ENCODE measurements at places on chromosomes 12 and 14.

DNA sequence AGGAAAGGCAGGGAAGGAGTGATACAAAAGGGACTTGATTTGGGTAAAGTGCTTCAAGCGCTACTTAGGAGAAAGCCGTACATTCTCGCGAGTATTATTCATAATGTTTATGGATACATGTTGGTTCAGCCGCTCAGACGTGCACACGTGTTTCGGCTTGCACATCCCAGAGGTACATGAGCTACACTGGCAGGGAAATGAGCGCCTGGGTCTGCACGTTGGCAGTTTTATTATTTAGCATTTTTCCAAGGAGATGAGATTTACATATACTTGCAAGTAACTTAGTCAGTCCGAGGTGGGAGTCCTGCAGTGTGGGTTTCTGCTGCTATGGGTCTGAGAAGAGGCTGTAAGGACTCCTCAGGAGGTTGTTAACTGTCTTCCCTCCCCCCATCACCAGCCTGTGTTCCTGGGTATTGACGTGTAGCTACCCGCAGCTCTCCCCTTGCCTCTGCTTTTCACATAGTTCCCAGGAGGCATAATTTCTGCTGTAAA, 1.5 kb downstream of the PRKCH start:
- no peak for DNase-seq

GRCh38 chr12:69688471-69689427, 10.4 kb downstream of the BEST3 start:
- DNase-seq = no peak

GRCh38 chr12:19792028-19792427, 352.7 kb downstream of the AEBP2 start:
- DNase-seq = no peak

DNA sequence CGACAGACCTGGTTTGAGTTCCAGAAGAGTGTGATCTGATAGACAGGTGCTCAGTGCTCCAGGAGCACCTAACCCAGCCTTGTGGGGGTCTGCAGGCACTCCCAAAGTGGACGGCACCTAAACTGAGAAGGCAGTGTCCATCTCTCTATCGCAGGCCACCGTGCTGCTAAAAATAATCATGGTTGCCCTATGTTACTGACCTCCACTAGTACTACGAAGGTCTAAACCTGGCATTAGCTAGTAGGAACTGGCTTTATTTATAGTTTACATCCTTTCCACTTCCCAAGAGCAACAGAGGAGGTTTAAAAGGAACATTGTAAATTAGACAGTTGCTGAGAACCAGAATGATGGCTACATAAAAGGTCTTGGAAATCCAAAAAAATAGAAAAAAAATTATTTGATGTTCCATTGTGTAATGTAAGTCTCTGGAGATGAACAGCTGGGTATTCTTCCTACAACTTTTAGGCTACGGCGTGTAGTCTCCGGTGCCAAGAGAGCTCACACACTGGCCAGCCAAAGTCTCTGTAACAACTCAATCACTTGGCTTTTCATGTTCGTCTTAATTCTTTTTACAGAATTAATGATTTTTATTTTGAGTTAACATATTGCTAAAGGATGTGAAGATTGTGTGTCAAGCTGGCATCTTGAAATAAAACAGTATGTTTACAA, 27.3 kb downstream of the PPFIBP1 start:
- DNase-seq = no peak

DNA sequence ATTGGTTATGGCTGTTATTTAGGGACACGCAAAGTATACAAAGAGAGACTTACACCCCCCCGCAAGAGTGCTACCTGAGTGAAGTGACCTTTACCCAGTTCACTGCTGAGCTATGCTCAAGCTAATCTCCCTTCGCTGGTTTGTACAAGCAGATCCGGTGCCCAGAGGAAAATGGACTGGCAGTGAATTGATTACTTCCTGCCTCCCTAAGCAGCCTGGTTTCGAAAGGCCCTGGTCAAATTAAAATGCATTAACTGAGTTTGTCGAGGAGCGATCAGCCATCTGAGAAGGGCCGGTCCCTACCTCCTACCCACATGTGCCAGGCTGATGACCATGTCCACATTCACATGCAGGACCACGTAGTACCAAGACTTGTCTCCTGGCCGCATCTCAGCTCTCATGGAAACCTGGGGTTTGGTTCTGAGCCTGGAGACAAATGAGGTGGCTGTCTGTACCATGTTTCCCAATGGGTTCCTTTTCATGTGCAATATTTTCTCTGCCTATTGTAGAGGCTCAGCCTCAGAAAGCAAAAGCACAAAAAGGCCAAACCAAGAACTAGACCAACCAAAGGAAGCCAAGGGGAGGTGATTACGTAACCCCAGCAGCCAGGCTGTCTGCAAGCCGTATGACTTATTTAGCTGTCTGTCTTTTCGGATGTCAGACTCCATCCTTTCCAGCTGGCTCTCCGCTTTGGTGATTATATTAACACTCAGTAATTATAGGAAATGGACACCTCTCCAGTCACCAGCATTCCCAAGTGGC, 284.7 kb upstream of the PWP1 start:
- no peak for DNase-seq

- DNase-seq = no peak
These were observed 139.1 kb downstream of the TMTC1 start for GRCh38 chr12:29644536-29645162.

GRCh38 chr14:82488473-82488872, 954.8 kb upstream of the SEL1L start:
- DNase-seq = no peak

GRCh38 chr12:22100958-22101748, 55.1 kb downstream of the CMAS start:
- DNase-seq = no peak

DNA sequence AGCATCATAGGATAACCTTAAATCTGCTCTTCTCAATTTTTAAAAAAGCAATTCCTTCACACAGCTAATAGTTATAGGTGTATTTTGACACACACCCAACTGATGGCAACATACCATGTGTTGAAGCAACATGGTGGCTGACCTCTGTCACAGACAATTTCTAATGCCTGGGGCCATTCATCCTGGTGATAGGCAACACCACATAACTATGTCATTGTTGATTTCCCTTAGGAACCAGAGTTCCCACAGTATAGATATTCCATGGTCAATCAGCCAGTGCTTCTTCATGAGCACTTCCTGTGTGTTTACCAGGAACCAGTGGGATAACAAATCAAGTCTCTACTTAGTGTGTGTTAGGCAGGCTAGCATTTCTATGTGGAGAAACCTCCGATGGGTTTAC, 88.3 kb downstream of the FIGNL2 start:
- DNase-seq = no peak

DNA sequence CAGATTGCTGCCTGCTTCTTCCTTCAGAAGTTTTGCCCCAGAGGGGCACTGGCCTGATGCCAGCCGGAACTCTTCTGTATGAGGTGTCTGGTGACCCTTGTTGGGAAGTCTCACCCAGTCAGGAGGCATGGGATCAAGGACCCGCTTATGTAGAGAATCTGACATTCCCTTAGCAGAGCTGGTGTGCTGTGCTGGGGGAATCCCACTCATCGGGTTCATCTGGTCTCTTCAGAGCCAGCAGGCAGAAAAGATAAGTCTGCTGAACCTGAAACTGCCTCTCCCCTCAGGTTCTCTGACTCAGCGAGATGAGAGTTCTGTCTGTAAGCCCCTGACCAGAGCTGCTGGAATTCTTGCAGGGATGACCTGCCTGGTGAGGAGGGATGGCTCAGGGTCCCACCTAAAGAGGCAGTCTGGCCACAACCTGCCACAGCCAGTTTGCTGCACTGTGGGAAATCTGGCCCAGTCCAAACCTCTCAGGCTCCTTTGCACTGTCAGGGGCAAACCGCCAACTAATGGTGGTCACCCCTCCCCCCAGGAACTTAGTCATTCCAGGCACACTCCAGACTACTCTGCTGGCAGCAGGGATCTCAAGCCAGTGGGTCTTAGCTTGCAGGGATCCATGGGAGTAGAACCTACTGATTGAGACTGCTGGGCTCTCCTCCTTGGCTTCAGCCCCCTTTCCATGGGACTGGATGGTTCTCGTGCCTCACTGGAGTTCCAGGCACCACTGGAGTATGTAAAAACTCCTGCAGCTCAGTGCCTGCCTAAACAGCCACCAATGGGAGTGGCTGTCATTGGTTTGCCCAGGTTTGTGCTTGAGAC, 4.1 kb downstream of the CLEC2D start:
- DNase-seq = peak; percentile 5

DNA sequence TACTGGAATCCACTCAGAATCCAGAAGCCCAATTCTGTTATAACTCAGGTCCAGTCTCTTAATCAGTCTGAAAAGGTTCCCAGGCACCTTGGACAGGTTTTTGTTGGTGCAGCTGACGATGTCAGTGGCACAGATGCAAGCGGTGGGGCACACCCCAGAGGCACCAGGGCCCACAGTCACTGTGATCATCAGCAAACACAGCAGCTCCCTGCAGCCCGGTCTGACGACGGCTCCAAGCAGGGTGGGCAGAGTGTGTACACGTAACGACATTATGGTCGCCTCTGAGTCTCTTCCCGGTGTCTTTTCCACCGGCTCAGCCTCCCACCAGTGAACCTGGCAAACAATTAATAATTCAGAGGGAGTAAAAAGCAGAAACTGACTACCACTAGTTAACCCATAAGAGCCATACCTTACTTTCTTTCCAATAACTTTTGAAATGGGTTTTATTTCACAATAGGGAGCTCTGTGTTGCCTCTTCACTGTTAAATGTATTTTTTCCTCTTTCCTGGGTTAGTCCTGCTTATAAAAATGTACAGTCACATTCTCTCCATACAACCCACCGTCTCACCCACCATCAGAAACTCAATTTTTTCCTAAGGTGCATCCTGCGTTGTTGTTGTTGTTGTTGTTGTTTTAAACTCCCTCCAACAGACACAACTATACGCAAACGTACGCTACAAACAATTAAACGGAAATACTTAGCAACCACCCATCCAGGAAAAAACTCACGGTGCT, 521 bp upstream of the PCED1B start:
- DNase-seq = no peak

DNA sequence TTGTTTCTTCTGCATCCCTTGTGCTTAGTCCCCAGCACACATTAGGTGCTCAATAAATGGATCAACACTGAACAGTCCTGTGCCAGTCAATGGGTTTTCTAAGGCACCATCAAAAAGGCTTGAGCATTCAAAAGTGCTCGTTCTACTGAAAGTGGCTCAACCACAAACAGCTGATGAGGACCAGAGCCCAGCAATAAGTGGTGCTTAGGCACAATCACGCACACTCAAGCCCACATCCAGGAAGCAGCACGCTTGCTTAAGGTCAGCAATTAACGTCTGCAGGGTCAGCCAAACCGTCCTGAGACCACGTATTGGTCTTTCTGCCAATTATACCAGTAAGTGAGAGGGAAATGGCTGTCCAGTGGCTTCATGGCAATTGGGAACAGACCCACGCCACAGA, 56.5 kb downstream of the PRIMA1 start:
- DNase-seq = no peak

DNA sequence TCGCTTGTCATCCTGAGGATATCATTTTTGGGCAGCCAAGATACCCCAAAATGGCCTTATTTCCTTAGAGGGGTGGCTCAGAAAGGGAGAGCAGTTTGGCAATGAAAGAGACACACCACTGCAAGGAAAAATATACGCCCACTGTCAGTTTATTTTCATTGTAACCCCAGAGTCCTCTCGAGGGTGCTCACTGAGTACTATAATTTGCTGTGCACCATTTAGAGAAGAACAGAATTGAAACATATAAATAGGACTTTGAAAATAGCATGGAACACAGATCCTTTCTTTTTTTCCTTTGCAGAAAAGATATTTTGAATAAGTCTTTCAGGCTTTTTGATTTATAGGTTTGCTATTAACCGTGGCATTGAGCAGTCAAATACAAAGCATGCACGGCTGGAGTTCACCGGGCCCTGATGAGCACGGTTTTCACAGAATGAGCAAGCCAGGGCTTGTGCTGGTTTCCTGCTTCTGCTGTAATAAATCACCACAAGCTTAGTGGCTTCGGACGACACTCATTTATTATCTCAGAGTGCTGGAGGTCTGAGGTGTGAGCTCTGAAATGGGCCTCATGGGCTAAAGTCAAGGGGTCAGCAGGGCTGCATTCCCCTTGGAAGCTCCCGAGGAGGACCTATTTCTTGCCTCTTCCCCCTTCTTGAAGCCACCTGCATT, 152.3 kb downstream of the ZNF664 start:
- DNase-seq = no peak

- no peak for DNase-seq
These were observed 3.0 kb downstream of the NUAK1 start for GRCh38 chr12:106135781-106136180.

DNA sequence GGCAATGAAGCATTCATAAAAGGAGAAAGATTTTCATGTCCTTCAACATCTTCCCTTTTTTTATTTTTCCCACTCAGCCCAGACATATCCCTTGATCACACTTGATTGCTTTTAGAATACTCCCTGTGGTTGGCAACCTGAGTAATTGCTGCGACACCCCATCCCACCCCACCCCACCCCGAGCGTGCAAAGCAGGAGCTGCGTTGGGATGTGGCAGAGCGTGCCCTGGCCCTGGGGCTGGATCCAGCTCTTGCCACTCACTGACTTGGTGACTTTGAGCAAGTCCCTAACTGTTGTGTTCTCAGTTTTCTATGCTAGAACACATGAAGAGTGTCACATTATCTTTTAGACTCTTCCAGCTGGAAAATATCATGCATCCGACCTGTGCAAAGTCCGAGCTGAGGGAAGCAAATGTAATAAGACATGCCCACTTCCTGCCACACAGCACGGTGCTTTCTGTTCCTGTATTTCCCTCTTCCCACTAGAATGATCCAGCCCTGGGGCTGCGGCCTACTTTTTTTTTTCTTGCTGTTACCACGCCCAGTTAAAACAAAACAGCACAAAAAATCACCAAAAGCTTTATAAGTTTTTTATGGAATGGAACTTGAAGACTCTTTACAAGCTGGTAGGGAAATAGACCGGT, 4.0 kb downstream of the ASCL4 start:
- no peak for DNase-seq

GRCh38 chr14:89624500-89625156, 207.6 kb upstream of the FOXN3 start:
- no peak for DNase-seq

GRCh38 chr12:53224897-53225634, 6.9 kb downstream of the RARG start:
- DNase-seq = no peak

DNA sequence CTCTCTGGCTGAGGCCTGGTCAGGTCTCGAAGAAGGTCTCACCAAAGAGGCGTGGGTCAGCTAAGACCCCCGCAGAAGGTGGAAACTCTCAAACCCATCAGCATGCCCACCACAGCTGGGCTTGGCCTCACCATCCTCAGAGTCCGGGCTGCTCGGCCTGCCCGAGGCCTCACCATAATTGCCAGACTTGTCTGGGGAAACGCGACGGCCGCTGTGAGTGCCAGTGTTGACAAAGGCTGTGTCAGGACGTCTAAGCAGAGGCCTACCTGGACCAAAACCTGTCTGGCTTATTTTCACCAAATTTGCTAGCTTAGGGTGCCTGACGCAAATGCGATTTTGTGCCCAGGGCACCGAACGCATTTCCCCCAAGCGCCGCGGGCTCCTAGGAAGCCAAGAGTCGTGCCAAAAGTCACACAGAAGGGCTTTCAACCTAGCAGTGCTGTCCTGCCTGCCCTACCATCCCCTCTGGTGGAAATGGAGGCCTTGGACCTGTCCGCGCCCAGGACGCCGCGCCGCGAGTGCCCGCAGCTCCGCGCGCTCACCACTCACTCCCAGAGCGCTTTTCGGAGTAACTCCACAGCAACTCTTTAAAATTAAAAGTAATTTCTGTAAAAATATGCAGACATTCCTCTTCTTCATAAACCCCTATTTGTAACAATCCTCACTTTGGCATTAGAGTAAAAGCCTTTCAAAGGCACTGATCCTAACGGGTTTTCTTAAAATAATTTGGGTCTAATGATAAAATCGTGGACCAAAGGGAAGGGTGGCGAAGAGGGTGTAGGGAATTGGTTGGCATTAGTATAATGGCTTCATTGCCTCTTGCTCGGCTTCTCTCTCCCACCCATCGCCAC, 1.2 kb upstream of the ALX1 start:
- no peak for DNase-seq
